ENCODE measurements at places on chromosomes 7 and 10.

DNA sequence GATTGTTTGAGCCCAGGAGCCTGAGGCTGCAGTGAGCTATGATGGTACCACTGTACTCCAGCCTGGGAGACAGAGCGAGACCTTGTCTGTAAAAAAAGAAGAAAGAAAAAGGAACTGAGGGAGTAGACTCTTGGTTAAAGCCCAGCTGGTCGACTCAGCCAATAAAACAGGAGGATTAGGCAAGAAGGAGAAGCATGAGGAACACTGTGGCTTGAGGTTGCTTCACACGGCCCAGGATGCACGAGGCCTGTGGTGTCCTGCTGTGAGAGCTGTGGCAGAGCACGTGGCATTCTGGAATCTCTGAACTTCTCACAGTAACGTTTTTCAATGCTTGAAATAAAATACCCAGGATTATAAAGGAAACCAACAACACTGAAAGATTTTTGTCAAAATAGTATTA lies 93.3 kb downstream of the CUL2 start:
- DNase-seq = no peak

GRCh38 chr7:57789130-57789529 lies 339.2 kb downstream of the ZNF716 start:
- no peak for DNase-seq

DNA sequence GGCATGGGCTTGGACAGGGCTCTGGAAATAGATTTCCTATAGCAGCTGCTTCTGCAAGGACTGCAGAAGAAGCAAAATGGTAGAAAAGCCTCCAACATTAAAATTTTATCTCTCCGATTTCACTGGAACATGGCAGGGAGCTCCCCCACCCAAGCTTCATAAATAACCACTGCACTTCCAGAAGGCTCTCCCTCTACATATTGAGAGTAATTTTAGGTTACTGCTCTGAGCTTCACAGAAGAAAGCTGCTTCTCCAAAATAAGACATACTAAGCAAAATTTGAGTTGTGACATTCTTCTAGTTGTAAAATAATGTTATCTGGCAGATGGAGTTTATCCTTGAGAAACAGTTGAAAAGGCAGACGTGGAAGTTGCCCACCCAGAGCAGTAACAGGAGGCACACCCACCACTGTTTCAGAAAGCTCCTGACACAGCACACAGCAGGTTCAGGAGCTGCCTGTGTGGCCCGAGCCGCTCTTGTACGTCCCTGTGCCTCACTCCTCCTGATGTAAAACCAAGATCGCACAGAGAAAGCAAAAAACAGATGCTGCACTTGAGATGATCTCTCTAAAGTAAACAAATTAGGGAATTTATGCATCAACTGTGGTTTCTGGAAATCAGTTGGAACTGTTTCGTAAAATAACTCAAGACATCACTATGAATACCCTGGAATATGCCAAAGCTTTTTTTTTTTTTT lies 621.0 kb downstream of the PARD3 start:
- DNase-seq = no peak

DNA sequence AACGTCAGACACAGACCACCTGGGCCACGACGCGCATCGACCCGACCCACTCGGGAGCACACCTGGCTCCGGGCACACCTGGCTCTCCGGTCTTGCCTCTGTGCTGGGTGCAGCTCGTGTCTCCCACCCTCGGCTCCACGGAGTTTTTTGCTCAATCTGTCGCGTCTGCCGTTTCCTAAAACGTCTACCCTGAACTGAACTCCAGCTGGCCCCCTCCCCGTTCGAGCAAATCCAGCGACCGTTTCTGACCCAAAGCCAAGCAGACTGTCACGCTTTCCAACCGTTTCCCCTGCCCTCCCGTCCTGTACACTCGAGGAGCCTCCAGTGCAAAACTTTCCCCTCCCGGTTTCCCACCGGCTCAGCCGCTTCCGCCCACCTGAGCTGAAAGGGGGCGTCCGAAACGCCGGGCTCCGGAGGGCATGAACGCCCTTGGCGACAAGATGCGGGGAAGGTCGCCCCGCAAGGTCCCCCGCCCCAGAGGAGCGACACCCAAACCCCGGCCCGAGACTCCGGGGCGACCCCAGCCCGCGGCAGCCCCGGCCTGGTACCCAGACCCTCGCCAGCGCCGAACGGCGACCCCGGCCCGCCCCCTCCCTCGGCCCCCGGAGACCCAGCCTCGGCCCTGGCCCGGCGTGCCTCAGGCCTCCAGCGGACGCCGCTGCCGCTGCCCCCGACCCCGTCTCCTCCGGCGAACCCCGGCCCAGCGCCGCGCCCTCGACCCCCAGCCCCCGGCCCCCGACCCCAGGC lies 557 bp downstream of the CYTH3 start:
- peak; percentile 4 for DNase-seq

- DNase-seq = no peak
Measured at GRCh38 chr10:12194752-12195271, 879 bp downstream of the NUDT5 start.

DNA sequence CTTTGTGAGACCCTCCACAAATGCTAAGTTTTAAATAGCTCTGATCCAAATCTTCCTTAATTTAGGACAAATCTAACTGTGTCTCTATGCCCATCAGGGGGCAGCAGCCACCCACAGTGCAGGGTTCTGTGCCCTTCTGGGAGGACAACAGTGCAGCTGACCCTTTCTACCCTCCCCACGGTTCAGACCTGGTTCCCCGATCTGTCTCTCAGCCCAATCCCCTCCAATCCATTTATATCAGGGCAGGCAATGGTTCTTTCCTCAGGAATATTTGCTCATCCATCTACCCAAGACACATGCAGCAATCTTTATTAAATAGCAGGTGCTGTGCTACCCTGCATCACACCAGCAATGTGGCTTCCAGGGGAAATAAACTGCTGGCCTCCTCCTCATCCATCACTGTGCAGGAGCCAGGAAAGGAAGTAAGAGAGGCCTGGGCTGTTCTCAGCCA lies 4.0 kb upstream of the RBM28 start:
- no peak for DNase-seq

- DNase-seq = no peak
Measured at GRCh38 chr7:91512958-91513357, 248.7 kb downstream of the FZD1 start.

- DNase-seq = no peak
Measured at GRCh38 chr7:8357536-8357935, 75.9 kb upstream of the NXPH1 start.

DNA sequence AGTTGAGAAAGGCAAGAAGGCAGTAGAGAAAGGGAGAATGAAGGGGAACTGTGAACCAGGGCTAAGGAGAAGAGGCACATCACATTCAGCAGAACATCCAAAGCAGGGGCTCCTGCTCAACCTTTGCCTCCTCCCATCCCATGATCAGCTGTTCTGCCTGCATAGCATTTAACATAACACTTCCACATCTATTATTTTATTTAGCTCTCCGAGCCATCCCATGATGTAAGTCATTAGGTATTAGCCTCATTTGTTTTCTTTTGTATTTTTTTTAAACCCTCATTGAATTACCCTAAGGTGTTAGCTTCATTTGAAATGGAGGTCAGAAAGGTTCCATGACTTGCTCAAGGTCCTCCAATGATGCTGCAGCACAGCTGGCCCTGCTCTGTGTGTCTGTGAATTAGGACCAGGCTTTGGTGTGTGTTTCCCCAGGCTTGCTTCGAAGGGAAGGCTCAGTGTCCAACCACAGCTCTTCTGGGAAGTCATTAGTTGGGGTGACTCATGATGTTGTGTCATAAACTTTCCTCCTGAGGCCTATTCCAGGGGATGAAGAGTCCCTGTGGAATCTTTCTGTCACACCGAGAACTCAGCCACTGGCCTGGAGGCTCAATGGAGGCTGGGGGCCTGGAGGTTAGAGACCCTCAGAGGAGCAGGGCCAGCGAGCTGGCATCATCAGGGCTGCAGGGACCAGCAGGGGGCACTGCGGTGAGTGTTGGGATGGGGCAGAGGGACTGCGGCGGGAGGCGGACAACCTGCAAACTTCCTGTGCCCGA lies 16.5 kb downstream of the NPFFR1 start:
- no peak for DNase-seq

- DNase-seq = no peak
Measured at GRCh38 chr10:6279540-6280267, 77.0 kb downstream of the PFKFB3 start.

GRCh38 chr10:62726142-62726541 lies 78.4 kb upstream of the ADO start:
- peak; percentile 17 for DNase-seq

- DNase-seq = no peak
Measured at GRCh38 chr7:127831318-127832219, 179.6 kb downstream of the SND1 start.

- DNase-seq = no peak
Measured at GRCh38 chr7:115707258-115708012, 323.1 kb downstream of the TFEC start.

- DNase-seq = no peak
Measured at GRCh38 chr7:118478236-118478635, 253.7 kb downstream of the ANKRD7 start.

DNA sequence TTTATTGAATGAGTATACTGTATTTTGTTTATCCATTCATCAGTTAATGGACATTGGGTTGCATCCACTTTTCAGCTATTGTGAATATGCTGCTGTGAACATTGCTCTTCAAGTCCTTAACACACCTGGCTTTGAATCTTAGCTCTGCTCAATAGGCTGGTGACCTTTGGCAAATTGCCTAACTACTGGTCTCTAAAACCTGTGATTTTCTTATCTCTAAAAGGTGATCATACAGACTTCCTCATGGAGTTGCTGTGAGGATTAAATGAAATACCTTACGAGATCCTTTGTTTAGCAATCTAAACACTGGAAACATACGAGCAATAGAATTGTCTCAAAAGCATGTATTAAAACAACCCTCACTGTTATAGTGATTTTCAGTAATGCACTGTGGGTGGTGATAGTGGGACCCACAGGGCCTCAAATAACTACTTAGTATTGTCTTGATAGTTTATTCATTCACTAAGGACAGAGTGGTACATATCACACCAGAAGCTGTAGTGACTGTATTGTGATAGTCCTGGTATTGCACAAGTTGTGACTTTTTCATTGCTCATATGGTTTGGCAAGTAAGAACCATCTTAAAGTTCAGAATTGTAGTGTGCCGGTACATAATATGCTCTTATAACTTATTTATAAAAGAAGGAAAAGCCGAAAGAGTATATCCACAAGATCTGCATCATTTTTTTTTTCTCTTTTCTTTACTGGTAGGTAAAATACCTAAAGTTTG lies 257.6 kb downstream of the EXOC4 start:
- DNase-seq = no peak

GRCh38 chr7:50710441-50711154 lies 72.1 kb downstream of the GRB10 start:
- no peak for DNase-seq

- DNase-seq = no peak
Measured at GRCh38 chr7:33039257-33039902, 23.2 kb downstream of the NT5C3A start.

DNA sequence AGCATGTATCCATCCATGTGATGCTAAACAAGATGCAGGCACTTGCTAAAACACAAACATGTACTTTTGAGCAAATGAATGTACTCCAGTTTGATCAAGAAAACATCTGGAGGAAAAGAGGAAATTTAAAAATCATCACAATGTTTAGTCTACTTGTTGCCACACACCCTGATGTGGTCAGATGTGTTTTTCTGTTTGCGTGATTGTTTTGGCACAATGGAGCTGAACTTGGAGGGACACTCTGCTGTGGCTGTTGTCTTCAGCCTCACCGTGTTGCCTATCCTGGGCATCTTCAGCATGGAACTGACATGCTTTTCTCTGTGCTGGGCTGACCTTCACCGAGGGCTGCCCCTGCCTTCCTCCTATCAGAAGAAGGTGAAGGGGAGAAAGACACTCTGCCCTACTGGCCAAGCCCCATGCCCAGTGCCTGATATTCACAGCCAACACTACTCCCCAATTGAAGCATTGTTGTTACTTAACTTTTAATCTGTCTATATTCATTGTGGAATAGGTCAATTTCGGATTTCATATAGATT lies 268.3 kb upstream of the IGFBP3 start:
- no peak for DNase-seq

- DNase-seq = no peak
Measured at GRCh38 chr7:45244981-45245380, 87.4 kb downstream of the RAMP3 start.

DNA sequence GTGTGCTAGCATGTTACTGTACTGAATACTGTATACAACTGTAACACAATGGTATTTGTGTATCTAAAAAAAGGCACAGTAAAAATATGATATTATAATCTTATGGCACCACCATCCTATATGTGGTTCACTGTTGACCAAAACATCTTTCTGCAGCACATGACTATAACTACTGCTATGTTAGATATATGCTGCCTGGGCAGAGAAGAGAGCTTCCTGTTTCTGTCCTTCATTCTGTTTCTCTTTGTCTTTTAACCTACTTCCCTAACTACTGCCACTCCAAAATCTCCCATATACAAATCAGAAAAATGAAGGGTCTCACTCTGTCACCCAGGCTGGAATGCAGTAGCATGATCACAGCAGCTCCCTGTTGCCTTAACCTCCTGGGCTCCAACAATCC lies 8.8 kb upstream of the FGL2 start:
- no peak for DNase-seq

DNA sequence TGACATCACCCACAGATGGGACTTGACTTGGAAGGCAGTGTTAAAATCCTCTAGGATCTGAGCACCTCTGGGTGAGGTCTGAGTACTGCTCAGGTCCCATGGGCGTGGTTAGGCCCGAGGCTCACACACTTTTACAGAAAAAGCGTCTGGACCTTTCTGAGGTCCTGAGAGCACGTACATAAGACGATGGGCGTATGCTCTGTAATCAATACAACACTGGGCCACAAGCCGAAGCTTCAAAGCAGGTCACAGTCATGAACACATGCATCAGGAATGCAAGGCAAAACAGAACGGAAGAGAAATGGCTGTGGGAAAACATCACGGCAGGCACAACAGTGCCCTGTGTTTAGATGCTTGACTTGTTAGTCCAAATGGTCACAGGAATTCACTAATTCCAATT lies 112.2 kb downstream of the LARP4B start:
- DNase-seq = no peak

DNA sequence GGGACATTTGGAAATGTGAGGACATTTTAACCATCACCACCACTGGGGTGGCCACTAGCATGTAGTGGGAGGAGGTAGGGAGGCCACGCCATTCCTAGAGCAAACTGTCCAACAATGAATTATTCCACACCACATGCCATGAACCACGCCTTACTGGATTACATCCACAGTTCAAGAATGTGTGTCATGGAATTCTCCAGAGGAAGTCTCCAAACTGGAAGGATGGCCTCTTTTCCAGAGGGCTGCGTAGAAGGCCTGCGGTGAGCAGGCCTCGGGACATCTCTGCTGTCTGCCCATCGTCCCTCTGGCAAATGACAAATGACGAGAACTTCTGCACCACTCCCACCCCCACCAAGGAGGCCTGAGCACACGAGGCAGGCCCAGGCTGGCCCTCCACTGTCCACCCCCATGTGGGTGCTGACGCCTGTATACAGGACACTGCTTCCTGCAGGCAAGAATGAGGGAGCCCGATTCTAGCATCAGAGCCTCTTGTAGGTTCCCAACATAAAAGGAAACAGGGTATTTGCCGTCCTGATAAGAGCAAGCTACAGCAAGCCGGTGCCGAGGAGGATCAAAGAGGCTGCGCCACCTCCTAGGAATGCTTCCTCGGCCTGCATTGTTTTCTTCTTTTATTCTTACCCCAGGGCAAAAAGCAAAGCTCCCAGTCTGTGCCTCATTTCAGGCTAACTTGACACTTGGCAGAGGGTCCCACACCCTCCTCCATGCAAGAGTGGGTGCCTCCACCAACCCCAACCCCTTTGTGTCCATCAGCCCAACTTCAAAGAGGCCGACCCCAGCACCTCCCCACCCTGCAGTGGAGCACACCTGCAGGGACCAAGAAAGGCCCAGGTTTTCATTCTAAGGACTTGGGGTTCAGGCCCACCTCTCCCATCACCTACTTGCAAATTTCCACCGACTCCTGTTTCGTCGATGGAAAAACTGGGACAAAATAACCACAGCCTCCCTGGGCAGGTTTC lies 23.9 kb downstream of the TNS3 start:
- DNase-seq = no peak

All from stimulated activated CD8-positive, alpha-beta memory T cell treated with anti-CD3 and anti-CD28 coated beads, Interleukin-15, amount 100 ng/mL, for 24 hours (primary cell).